ENCODE measurements at places on chromosomes 5 and 9. TPM values are rescaled to one million over a fixed set of nuclear protein-coding genes. Genes with fewer than 3 reads are reported as not detected.

Gene ABLIM3
- total RNA-seq, result 9.8 TPM

- no peak for DNase-seq
Measured at GRCh38 chr9:105047742-105048041, 119.7 kb upstream of the ABCA1 start.

- DNase-seq, result no peak
Measured at GRCh38 chr5:11197726-11198125, 436.7 kb upstream of the DAP start.

- no peak for DNase-seq
Measured at GRCh38 chr5:14749579-14750101, 85.1 kb downstream of the OTULIN start.
